ENCODE measurements at places on chromosomes 6 and 20.

DNA sequence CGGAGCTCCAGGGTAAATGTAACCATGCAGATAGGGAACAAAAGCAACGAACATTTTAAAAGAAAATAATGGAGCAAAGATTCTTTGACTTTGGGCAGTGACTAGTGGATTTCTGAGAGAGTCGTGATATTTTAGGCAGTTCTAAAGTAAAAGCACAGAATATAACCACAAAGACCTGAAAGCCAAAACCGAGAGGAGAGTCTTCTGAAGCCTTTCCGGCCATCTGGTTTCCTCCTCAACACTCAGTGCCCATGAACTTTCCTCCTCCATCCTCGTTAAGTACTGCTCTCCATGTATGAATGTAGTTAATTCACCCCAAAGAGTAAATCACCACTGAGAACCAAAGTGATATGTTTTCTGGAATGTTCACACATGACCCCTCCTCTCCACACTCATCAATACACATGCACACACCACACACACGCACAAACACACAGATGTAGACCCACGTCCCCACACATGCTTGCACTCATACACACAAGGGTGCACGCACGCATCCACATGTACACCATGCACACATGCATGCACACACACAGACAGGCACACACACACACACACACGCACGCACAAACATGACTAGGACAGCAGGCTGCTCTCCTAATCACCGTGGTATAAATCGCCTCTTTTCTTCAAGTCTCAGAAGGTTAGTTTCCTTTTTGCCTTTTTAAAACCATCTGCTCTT is 109.5 kb downstream of the MYLK4 start:
- DNase-seq = no peak

DNA sequence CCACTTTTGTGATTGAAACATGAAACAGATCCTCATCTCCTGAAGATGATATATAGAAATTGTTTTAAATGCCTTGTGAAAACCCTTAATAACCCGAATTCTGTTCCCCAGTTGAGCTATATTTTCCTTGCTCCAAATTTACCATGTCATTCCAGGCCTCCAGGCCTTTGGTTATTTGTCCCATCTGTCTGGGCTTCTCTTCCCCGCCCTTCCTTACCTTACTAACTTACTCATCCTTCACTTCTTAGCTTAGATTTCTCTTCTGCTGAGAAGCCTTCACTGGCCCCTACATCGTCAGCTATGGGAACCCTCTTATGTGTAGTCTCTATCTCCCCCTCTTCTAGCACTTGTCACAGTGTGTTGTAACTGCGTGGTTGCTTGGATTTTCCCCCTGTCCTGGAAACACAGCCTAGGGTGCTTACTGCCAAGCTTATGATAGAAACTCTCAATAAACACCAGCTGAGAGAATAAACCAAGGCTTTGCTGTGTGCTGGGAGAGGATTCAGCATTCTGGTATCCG is 68.6 kb downstream of the SGK1 start:
- DNase-seq = no peak

- no peak for DNase-seq
Measured at GRCh38 chr20:36483209-36483918, 58.0 kb upstream of the MYL9 start.

GRCh38 chr20:460180-460579 is 2.2 kb downstream of the TBC1D20 start:
- no peak for DNase-seq

GRCh38 chr6:43910638-43911353 is 140.8 kb downstream of the VEGFA start:
- peak; percentile 55 for DNase-seq

DNA sequence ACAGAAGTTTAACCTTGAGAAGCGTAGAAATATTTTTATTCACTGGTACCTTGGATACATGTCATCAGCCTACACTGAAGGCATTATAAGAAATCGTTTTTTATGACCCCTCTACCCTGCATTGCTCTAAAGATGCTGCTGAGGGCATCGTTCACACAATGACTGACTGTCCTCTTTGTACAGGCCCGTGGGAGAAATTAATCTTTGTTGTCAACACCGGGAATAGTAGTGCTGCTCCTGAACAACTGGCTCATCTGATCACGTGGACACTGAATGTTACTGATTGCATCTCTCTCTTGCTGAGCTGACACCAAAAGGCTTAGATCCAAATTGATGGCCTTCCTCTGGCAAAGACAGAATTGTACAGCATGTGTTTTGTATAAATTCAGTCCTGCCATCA is 157.1 kb upstream of the SMLR1 start:
- no peak for DNase-seq

DNA sequence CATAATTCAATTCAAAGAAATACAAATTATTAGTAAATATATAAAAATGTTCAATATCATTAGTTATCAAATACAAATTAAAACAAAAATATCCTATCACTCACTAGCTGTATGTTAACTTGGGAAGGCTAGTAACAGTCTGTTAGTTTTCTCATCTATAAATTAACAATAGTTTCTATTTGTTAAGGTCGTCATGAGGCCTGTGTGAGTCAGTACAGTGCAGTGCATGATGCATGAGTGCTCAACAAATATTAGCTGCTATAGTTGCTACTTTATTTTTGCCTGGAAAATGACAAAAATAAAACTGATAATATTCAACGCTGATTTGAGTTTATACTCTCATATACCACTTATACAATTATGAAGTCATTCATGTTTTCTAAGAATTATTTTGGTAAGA is 401.6 kb upstream of the RUNX2 start:
- DNase-seq = no peak

DNA sequence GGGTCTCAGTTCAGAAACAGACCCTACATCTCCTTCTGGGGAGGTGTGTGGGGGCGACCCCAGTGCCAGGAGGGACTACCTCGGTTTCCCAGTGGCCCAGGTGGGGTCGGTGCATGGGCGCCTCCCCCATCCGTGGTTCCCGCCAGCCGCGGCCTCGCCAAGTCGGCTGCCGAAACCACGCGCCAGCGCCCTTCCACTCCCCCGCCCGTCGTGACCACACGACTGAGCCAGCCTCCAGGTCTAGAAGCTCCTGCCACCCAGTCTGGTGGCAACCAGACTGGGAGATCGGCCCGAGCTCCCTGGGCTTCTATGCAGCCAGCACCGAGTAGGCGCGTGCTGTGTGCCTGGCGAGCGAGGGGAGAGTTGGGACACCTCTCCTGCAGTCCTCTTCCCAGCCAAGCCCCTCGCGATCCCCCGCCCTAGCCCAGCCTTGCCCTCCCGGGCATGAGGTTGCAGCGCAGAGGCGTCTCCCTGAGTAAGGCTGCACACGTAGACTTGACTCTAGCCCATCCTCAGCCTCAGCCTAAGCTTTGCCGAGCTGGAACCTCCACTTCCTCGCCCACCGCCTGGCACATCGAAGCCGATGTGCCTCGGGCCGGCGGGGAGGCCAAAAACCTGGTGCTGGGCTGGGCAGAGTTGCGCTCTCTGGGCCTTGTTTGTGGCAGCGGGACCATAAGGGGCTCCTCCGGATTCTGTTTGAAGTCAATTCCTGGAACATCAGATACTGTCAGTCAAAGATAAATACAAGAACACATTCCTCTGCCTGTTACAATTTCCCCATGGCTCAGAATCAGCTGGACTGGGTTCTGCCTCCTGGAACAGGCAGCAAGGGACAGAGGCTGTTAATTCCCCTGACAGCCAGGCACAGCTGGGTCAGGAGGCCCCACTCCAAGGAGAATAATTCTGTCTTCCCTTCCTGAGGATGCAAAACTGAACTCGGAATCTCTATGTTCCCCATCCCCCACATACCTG is 1.5 kb upstream of the CPNE5 start:
- no peak for DNase-seq

- DNase-seq = no peak
Measured at GRCh38 chr6:37696220-37696840, 1.4 kb downstream of the MDGA1 start.

DNA sequence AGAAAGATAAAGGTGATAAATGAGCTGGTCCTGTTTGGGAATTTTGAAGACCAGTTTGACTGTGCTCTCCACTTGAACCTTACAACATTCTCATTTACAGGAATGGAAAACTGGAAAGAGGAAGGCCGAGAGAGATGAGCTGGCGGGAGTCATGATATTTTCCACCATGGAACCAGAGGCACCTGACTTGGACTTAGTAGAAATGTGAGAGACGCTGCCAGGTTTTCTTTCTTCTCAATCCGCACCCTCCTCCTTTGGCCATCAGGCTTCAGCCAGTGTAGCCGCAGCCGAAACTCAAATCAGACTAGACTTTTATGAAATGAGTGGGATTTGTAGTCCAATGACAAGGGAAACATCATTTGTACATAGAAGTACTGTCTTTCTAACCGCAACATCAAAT is 54.7 kb upstream of the SYNJ2 start:
- no peak for DNase-seq

DNA sequence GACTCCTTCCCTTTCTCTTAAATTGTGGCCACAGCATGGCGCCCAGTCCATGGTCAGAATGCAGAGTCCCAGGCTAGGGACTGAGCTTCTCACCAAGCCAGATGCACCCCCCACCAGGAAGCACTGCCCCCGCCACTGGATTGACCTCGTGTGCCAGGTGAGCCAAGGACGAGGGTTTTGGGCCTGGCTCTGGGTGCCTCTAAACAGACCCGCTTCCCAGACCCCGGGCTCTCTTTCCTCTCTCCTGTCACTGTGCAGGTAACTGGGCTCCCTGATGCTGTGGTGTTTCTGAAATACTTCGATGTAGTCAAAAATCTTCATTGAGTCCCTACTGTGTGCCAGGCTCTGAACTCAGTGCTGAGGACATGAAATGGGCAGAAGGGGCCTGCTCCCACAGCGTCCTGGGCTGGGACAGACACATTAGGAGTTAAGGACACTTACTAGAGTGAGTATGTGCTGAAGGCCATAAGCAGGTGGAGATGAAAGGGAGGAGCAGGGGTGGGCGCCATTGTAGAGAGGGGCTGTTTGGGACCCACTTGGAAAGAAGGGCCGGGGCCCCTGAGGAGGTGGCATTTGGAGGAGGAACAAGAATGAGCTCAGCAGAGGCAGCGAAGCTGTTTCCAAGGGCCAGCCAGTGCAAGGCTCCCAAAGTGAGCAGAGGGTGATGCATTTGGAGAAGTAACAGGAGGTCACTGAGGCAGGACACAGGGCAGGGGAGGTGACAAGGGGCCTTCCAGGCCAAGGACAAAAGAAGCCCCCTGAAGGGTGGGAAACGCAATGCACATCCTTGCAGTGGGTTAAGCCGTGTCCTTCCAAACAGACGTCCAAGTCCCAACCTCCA is 217.1 kb downstream of the ANKRD60 start:
- DNase-seq = no peak

DNA sequence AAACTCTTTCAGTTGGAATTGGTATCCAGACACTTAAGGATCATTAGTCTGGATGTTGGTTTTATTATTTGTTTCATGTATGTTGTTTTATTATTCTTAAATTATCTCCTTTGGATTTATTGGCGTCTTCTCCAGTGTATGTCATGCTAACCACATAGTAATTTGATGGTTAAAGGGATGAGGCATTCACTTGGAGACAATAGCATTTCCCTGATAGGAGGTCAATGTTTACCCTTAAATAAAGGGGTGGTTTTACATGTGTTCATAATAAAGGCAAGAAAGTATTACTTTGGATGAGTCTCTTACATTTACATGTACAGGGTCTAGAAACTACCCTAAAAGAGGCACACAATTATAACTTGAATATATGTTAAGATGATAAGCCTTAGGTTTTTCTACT is 51.2 kb upstream of the RNF144B start:
- no peak for DNase-seq

DNA sequence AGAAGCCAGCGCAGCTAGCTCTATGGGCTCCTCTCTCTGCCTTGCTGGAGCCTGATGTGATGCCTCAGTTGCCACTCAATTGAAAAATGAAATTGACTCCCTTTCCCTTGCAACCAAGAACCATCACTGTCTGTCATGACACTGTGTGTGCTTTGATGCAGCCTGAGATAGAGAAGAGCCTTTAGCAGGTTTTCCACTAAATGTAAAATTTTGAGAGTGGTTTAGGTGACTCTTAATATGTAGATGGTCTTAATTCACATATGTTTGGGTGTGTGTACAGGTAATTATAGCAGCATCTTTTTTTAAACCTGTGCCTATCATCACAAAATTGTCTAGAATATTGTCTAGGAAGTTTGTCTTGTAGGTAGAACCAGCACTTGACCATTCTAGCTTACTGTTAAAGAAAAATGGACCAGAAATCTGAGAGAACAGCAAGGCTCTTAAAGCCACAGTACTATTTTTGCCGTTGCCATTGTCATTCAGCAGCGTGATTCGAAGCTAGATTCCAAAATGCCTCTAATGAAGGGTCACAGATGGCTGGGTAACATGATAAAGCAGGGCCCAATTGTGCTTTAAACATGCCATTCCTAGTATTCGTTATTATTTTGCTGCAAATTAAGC is 1.3 kb downstream of the ARFGEF3 start:
- DNase-seq = no peak

DNA sequence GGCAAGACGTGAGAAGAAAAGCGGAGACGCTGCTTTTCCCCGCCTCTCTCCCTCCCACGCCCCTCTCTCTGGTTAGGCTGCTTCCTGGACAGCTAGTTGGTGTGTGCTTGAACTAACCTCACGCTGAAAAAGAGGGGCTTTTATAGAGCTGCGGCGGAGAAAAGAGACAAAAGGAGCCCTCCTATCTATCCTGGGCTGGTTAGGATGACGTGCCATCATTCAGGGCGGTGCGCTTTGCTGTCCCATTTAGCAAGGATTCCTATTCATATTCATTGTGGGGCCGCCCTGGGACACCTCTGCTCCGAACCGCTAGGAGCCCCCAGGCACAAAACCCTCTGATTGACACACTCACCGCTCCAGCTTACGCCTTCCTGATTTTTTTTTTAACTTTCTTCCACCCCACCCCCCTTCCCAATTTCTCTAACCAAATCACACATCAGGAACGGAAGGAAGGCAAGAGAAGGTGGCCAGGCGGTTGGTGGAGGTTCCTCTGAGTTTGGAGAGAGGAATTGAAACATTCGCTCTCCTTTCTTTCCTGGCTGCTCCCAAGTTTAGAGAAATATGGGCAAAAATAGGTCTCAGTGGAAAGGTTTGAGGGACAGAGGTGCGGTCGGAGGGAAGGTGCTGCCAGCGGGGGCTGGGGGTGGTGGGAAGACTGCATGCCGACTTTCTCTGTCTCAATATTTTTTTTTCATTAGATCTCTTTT is at the start of gene OLIG3:
Gene OLIG3, minus strand, starts transcription at position 114 of the 707 bp plus-strand sequence. CDS start 224 bp downstream, outside the sequence.
- DNase-seq = no peak

DNA sequence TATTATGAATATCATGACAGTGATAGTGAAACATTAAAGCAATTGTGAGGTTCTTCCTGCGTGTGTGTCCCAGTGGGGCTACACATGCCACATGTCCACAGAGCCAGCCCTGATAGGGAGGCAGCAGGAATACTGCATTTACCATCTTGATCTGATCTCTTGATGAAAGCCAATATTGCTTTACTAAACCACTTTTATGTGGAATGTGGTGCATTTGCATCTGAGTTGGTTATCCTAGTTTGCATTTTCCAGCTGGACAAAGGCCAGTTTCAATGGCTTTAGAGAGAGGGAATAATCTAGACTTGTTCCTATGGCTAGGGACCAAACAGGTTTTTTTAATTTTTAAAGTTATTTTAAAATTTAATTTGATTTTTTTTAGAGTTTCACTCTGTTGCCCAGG is 216.3 kb upstream of the FERMT1 start:
- DNase-seq = no peak

- no peak for DNase-seq
Measured at GRCh38 chr20:13865156-13865555, 80.3 kb downstream of the NDUFAF5 start.

GRCh38 chr20:57808264-57809070 is 98.7 kb upstream of the PMEPA1 start:
- DNase-seq = no peak

Measured in AG04449 (cell line).